Common myeloid progenitor, CD34-positive (primary cell): ENCODE measurements at places on chromosomes 2 and 18.

- DNase-seq: no peak
Measured at GRCh38 chr2:139819273-139819796, 1039.1 kb upstream of the NXPH2 start.

DNA sequence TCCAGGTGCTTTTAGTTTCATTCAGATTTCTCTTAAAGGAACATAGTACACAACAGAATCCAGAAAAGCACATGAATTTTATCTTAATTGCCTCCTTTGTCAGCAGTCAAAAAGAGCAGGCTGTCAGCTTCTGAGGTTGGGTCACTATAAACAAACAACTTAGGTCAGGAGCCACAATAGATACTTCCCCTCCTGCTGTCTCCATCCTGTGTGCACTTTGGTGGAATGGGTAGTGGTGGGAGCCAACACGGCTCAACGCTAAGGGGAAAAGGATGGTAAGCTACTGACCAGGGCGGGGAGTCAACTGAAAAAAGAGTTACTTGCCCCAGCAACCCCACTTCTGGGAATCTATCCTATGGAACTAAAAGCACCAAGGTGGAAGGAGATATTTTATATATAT is 121.9 kb downstream of the PAX3 start:
- DNase-seq: no peak

- DNase-seq: peak; percentile 38
Measured at GRCh38 chr2:206558492-206558891, 83.8 kb upstream of the FAM237A start.

- no peak for DNase-seq
Measured at GRCh38 chr2:148026573-148026972, 5.7 kb downstream of the MBD5 start.
